ENCODE measurements at places on chromosomes 4 and X.

DNA sequence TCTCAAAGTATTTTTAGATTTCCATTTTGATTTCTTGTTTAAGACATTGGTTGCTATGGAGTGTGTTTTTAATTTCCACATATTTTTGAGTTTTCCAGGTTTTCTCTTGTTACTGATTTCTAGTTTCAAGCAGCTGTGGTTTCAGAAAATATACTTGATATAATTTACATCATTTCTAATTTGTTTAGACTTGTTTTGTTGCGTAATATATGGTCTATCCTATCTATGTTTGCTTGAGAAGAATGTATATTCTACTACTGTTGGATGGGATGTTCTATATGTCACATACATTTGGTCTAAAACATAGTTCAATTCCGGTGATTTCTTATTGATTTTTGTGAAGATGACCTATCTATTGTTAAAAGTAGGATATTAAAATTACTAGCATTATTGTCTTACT, 170.5 kb upstream of the EMCN start:
- DNase-seq, result no peak

DNA sequence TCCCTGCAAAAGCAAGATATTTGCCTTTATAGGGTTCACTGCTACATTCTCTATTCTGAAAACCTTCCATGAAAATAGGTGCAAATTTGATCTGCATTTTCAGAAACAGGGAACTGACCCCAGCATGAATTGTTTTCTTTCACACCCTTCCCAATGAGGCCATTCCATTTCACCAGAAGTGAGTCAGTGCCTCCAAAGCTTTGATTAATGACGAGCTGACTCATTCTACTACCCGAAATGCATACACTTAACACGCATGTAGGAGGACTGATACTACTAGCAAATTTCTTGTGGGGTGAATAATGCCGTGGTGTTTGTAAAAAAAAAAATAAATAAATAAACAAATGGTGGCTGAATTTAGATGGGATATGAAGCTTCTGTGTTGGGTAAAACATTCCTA, 146.9 kb upstream of the FGF13 start:
- DNase-seq, result peak; percentile 20

GRCh38 chr4:88041626-88042025, 34.2 kb downstream of the PKD2 start:
- no peak for DNase-seq

DNA sequence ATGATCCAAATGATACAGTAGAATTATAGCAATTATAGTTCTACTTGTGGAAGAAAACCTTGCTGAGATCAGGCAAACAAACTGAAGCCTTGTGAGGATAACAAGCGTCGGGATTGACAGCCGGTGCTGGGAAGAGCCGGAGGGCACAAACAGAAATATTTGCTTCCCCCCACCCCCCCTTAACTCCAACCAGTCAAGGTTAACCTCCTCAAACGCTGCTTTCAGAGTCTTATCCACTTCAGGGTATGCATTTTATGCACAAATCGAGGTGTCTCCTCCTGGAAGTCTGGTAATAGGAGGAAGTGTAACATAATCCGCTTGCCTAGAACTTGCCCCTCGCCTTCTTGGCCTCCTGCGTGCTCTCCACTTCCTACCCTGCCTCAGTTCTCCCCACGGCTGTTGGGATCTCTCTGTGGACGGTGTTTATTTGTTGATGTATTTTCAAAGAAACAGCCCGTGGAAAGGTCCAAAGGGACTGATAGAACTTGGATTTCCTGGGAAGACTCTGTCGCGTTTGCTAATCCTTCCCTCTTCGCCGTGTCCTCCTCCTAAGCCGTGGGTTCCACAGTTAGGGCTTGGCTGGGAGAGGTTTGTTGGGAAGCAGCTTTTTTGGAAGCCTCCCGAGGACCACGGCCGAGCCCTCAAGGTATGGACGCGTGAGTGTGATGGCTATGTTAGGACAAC, 4.1 kb upstream of the ARX start:
- no peak for DNase-seq

GRCh38 chr4:10107111-10108091, 9.2 kb downstream of the WDR1 start:
- DNase-seq, result no peak

- DNase-seq, result no peak
Observed at GRCh38 chr4:146401274-146401673, 120.5 kb downstream of the SLC10A7 start.

GRCh38 chr4:123555233-123555806, 158.7 kb downstream of the SPRY1 start:
- no peak for DNase-seq

All from kidney capillary endothelial cell (primary cell).